BE2C (cell line): ENCODE measurements at places on chromosomes 1 and 21.

DNA sequence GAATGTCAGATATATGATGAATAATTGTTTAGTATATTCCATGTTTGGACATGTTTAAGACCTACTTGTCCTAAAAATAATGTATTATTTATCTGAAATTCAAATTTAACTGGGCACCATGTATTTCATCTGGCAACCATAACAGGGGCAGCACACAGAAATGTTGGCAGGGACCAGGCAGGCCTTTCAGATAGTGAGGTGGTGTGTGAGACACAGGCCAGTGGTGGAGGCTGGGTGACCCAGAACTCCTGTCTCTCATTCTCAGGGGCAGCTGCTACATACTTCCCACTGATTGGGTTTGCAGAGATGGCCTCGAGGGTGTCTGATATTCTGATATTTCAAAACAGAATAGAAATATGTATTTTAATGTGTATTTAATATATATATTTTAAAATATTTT lies 1.3 kb upstream of the FASLG start:
- DNase-seq = no peak

- no peak for DNase-seq
Observed at GRCh38 chr1:55374801-55375616, 159.8 kb upstream of the USP24 start.

GRCh38 chr1:15243275-15244043 lies 3.6 kb upstream of the FHAD1 start:
- DNase-seq = no peak

- no peak for DNase-seq
Observed at GRCh38 chr1:22916471-22916820, 56.2 kb downstream of the LACTBL1 start.

DNA sequence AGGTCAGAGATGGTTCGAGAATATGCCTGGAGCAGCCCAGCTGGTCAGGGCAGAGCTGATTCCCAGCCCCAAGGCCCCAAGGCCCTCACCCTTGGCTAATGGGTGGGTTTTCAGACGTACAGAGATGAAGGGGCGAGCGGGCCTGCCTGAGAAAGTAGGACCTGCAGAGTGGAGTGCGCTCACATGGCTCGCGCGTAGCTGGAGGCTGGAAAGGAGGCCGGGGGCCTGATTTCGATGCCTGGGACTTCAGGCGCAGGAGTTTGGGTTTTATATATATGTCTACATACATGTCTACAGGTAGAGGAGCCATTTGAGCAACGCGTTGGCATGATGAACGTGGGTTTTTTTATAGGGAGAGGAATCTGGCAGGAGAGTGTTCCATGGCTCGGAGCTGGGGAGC lies 8.9 kb downstream of the COQ8A start:
- DNase-seq = no peak

GRCh38 chr1:37817481-37817880 lies 9.5 kb upstream of the YRDC start:
- DNase-seq = no peak

- peak; percentile 31 for DNase-seq
Observed at GRCh38 chr21:17900281-17900989, 81.3 kb upstream of the C21orf91 start.

DNA sequence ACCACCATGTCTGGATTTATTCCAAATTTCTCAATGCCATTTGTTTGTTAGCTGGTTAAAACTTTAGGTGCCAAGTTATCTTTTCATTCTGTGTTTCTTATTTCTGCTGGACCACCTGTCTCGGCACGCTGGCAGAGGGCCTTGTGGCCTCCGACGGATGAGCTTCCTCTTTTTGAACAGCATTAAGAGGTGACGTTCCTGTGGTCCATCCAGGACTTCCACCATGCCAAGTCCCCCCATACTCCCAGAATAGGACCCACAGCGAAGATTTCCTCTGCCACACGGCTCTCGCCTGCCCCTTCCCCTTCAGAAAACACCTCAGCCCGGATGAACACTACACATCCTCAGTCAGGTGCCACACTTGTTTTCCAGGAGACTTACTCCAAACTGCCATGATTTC lies 73.8 kb downstream of the NTPCR start:
- no peak for DNase-seq

GRCh38 chr1:226335661-226336060 lies 26.7 kb upstream of the LIN9 start:
- no peak for DNase-seq

DNA sequence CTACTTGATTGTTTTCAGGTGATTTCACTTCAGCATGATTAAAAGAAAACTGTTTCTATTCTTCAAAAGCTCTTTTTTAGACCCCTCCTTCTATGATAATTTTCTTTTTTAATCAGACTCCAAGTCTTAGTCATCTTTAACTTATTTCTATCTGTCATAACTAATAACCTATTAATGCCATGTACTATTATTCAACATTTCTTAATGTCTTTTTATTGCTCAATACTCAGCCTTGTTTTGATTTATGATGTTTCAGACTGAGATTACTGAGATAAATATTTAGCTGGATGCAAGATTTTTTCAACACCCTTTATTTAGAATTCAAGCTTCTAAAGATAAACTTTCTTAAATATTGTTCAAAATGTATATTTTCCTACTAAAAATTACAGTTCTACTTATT lies 53.6 kb downstream of the ATP6V1G3 start:
- DNase-seq = no peak

- no peak for DNase-seq
Observed at GRCh38 chr1:14845851-14846250, 247.4 kb downstream of the KAZN start.

DNA sequence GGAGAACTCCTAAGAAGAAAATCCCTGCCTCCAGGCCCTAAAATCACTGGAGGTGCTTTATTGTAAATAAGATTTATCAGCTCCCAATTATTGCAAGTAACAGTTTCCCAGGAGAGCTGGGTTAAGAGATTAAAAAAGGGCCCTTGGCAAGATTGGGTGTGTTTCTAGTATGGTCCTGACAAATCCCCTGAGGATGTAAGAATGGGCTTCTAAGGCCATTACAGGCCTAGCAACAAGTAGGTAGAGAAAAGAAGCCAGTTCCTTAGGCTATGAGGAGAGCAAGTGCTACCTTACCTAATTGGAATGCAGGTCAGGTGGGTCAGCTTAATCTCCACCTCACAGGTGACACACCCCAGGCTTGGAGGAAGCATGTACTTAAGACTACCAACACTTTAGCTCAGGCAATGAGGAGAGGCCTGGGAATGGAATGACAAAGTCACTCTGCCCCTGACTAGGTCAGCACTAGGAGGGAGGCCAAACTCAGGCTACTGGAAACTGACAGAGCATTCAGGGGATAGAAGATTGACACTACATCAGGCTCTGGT lies 6.8 kb upstream of the OTUD7B start:
- DNase-seq = no peak

GRCh38 chr1:90457985-90458384 lies 259.1 kb downstream of the BARHL2 start:
- DNase-seq = no peak

GRCh38 chr1:19975423-19976193 lies 3.8 kb downstream of the PLA2G2A start:
- no peak for DNase-seq

DNA sequence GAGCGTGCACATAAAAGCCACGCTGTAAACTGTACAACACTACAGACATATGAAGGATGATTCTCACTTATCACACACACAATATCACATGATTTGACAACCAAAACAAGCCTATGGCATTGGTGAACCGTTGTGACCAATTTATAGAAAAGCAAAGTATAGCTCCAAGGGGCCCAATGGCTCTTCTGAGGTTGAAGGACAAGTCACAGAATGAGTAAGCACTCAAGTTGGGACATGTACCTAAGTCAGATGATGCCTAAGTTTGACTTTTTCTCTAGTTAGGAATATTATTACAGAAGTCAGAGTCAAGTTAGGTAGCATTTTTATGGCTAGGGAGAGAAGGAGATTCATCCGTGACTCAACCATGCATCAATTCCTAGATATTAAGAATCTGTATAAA lies 45.7 kb downstream of the PLPP3 start:
- no peak for DNase-seq

DNA sequence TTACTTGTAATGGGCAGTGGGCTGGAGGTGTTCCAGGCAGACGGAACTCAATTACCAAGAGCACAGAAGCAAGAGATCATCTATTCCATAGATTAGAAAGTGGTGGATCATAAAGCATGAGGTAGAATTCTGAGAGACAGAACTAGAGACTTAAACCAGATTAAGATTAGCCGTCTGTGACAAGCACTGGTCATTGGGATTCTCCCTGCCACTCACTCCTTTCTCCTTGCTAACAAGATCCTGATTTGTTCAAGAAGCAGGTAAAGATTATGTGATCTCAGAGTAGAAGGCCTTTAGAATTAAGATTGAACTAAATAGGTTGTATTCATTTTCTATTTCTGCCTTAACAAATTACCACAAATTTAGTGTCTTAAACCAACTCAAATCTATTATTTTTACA lies 1.5 kb upstream of the HSPA13 start:
- no peak for DNase-seq

- DNase-seq = no peak
Observed at GRCh38 chr1:201964261-201964660, 9.0 kb downstream of the TIMM17A start.

GRCh38 chr1:207844371-207844770 lies 66.6 kb downstream of the CD34 start:
- no peak for DNase-seq

DNA sequence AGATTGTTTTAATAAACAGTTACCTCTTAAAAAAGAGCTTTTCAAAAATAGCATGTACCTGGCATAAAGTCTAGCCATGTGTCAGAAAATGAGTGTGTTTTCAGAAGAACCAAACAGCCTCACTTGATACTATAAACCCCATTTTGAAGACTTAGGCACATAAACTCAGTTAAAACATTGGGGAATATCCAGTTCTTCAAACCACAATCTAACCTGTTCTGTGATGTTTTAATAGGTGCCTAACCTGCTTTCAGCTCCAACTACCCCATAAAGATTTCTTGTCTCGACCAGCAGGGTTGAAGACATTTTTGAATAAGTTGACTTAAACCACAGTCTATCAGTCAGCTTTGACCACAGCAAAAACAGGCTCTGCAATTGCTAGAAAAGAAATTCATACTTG lies 41.3 kb downstream of the NRDC start:
- no peak for DNase-seq

DNA sequence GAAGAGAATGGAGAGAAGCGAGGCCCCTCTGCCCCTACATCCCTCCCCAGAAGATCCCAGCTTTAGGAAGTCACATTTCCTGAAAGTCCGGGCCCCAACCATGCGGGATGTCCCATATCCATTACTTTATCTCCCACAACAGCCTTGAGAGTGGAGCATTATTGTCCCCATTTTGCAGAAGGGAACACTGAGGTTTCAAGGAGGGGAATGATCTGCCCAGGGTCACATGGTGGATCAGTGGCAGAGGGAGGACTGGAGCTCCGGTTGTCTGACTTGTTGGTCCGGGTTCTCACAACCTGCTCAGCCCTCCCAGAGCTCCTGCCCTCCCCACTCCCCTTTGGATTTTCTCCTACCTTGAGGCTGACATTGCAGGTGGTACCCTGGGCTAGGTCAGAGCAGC lies 2.2 kb upstream of the CRYBG2 start:
- DNase-seq = no peak

GRCh38 chr1:233097959-233098580 lies 147.7 kb downstream of the NTPCR start:
- no peak for DNase-seq

- no peak for DNase-seq
Observed at GRCh38 chr1:4984841-4985240, 330.4 kb downstream of the AJAP1 start.

GRCh38 chr1:63867429-63868176 lies 93.8 kb downstream of the ROR1 start:
- DNase-seq = no peak

GRCh38 chr1:6523566-6523965 lies 30.7 kb downstream of the NOL9 start:
- peak; percentile 41 for DNase-seq

DNA sequence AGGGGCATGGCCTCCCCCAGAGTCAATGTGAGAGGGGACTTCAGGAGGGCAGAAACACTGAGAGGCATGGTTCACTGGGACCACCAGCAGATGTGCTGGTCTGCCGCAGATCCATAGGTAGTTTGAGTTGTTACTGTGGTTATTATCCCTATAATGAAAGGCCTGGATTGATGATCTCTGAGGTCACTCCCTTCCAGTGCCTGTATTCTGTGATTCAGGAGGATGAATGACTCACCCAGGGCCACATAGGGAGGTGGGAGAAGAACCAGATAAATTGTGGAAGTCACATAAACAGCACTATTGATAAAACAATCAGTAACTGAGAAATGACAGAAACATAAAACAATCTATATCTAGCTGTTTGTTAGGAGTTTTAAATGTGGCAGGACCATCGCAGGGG lies 22.7 kb upstream of the ACTL8 start:
- peak; percentile 27 for DNase-seq

GRCh38 chr1:22949822-22950331 lies 22.8 kb downstream of the LACTBL1 start:
- no peak for DNase-seq

DNA sequence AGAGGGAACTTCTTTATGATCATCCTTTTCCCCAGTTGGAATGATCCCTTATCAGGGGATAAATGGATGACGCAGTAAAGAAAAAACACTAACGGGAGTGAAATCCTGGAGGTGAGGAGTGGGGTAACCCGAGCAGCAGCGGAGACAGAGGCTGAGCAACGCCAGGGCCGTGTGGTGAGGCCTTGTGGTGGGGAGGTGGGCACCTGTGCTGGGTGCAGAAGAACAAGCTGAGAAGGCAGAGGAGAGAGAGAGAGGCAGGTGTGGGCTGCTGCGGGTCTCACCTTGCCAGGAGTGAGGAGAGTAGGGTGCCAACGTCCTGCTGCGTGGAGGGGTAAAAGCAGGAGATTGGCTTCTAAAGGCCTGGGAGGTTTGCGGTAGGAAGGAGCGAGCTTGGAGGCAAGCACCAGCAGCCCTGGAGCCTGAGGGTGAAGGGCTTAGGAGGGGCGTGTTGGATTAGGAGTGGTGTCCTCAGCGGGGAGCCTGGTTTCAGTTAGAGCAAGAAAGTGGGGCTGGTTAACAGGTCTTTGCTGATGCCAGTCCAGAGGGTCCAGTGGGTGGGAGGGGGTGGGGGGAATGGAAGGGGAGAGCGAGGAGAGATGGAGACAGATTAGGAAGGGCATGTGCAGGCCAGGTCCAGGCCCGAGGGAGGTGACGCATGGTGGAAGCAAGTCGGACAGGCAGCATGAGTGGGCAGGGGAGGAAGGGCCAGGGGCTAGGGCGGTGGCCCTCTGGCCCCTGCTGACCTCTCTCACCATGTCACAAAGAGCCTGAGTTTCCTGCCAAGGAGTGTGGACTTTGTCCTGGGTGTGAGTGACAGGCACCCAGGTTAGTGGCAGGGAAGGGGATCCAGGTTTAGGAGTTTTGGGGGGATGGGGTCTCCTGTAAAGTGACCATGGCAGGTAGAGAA lies 36.7 kb upstream of the LHX4 start:
- no peak for DNase-seq
